ENCODE measurements at places on chromosomes 3 and 15.

GRCh38 chr3:149646181-149646766 lies 11.6 kb downstream of the WWTR1 start:
- no peaks in the 10 kb centered on the region for H3K27me3 ChIP-seq
- no peak overlapping the region for H3K4me3 ChIP-seq
- H3K27ac ChIP-seq: no peak overlapping the region
- no peak for DNase-seq

GRCh38 chr15:74222240-74223119 lies 13.6 kb upstream of the CCDC33 start:
- H3K27me3 ChIP-seq: no peaks in the 10 kb centered on the region
- DNase-seq: no peak

- no peaks in the 10 kb centered on the region for H3K27me3 ChIP-seq
- DNase-seq: no peak
- no peak overlapping the region for H3K27ac ChIP-seq
- peaks cover 39% of the 10 kb centered on the region for H3K4me1 ChIP-seq
- no peaks in the 10 kb centered on the region for H3K36me3 ChIP-seq
These were observed 408.5 kb downstream of the ERC2 start for GRCh38 chr3:56059731-56060130.

GRCh38 chr15:52424856-52425431 lies 103.7 kb downstream of the MYO5A start:
- peaks cover 24% of the 10 kb centered on the region for H3K4me1 ChIP-seq
- H3K27me3 ChIP-seq: peaks cover 3% of the 10 kb centered on the region
- DNase-seq: no peak
- no peaks in the 10 kb centered on the region for H3K36me3 ChIP-seq
- H3K27ac ChIP-seq: no peak overlapping the region
- H3K4me3 ChIP-seq: no peak overlapping the region

- peaks cover 13% of the 10 kb centered on the region for H3K27me3 ChIP-seq
- peak overlapping the region; percentile 87 for H3K4me3 ChIP-seq
- peaks cover 63% of the 10 kb centered on the region for H3K4me1 ChIP-seq
- no peaks in the 10 kb centered on the region for H3K36me3 ChIP-seq
- peak; percentile 43 for DNase-seq
These were observed 801 bp downstream of the ARHGAP31 start for GRCh38 chr3:119294696-119295671.

DNA sequence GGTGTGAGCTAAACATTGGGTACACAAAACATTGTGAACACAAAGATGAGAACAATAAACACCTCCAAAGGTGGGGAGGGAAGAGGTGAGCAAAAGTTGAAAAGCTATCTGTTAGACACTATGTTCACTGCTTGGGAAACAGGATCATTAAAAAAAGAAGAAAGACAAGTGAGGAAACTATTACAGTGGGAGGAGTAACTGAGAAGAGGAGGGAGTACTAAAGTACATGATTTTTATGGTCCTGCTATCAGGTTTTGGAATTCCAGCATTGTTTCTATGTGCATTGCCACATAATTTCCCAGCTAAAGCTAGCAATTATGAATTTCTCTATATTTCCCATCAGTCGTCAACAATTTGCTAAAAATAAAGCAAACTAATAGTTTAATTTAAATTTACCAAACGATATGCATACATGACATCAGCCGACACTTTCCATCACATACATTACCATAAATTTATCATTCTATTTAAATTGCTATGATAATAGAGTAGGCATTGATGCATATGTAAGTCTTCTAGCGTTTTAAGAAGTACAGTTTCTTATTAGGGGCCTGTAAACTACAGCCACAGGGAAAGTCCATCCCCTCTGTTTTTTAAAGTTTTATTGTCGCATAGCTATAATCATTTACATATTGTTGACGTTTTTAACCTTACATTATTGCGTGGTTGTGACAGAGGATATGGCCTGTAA lies 221.8 kb downstream of the CHL1 start:
- no peaks in the 10 kb centered on the region for H3K4me1 ChIP-seq
- H3K36me3 ChIP-seq: no peaks in the 10 kb centered on the region

GRCh38 chr3:122946185-122946584 lies 81.4 kb downstream of the SEMA5B start:
- H3K27ac ChIP-seq: no peak overlapping the region
- H3K4me3 ChIP-seq: no peak overlapping the region
- peaks cover 8% of the 10 kb centered on the region for H3K27me3 ChIP-seq
- DNase-seq: no peak
- no peaks in the 10 kb centered on the region for H3K36me3 ChIP-seq
- peaks cover 23% of the 10 kb centered on the region for H3K4me1 ChIP-seq

- peaks cover 23% of the 10 kb centered on the region for H3K4me1 ChIP-seq
- H3K36me3 ChIP-seq: peaks cover 27% of the 10 kb centered on the region
- DNase-seq: no peak
- no peaks in the 10 kb centered on the region for H3K27me3 ChIP-seq
- H3K4me3 ChIP-seq: no peak overlapping the region
- peak overlapping the region; percentile 81 for H3K27ac ChIP-seq
These were observed 48.1 kb downstream of the PTPN9 start for GRCh38 chr15:75531041-75531450.

DNA sequence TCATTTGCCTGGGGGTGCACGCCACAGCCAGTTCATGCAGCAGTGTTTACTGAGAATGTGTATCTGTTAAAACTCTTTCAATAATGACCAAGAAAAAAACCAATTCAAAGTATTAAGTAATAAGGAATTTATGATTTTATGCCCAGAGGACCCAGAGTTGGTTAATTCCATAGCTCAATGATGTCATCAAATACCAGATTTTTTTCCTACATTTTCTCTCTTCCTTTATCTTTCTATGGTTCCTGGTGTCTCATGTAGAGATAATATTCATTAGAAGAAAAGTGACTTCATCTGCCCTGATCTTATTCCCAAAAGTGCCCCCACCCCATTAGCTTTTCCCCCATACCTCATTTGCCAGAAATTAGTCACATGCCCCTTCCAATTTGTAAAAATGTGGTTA lies 44.6 kb upstream of the LMCD1 start:
- peaks cover 6% of the 10 kb centered on the region for H3K27me3 ChIP-seq
- no peak overlapping the region for H3K4me3 ChIP-seq
- H3K27ac ChIP-seq: no peak overlapping the region

DNA sequence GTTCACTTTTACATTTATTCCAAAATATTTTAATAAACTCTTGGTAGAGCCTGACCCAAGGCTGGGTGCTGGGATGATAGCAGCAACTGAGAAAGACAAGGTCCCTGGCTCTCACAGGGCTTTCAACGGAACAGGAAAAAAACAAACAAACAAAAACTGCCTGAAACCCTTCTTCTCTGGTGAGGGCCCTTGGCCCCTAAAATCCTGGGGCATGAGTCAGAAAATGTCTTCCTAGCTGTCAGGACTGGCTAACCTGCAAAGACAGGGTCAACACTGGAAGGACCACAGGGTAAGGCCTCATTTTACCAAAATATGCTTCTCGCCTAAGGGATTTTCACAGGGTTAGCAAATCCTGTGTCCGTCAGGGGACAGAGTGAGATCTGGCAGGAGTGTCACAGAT lies 45.7 kb upstream of the WNT5A start:
- H3K4me1 ChIP-seq: peaks cover 66% of the 10 kb centered on the region
- no peak overlapping the region for H3K4me3 ChIP-seq
- peaks cover 5% of the 10 kb centered on the region for H3K27me3 ChIP-seq
- no peak overlapping the region for H3K27ac ChIP-seq

DNA sequence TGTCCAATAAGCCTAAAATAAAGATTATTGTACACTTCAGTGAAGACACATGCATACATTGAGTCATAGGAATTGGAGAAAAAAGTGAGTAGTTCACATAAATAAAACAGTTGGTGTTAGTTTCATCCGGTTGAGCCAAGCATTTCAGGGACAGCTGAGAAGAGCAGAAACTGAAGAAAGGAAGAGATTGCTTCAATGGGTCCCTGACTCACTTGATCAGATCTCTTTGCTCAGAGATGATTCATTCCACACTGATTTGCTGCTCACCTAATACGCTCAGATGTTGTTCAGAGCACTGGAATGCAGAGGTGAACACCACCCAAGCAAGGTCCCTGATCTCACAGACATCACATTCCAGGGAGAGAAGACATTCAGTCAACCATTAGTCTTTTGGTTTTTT lies 93.7 kb downstream of the RAD18 start:
- H3K36me3 ChIP-seq: no peaks in the 10 kb centered on the region
- peak overlapping the region; percentile 62 for H3K27ac ChIP-seq
- no peak for DNase-seq
- no peaks in the 10 kb centered on the region for H3K27me3 ChIP-seq
- no peak overlapping the region for H3K4me3 ChIP-seq

GRCh38 chr3:11583638-11584046 lies 60.1 kb downstream of the VGLL4 start:
- peak overlapping the region; percentile 89 for H3K27ac ChIP-seq
- H3K4me3 ChIP-seq: peak overlapping the region; percentile 2
- no peak for DNase-seq
- H3K36me3 ChIP-seq: peaks cover 62% of the 10 kb centered on the region
- H3K4me1 ChIP-seq: peaks cover 84% of the 10 kb centered on the region

- peaks cover 4% of the 10 kb centered on the region for H3K4me1 ChIP-seq
- H3K27me3 ChIP-seq: peaks cover 12% of the 10 kb centered on the region
- H3K36me3 ChIP-seq: no peaks in the 10 kb centered on the region
- no peak for DNase-seq
These were observed 21.6 kb downstream of the SPTSSB start for GRCh38 chr3:161349529-161350312.

DNA sequence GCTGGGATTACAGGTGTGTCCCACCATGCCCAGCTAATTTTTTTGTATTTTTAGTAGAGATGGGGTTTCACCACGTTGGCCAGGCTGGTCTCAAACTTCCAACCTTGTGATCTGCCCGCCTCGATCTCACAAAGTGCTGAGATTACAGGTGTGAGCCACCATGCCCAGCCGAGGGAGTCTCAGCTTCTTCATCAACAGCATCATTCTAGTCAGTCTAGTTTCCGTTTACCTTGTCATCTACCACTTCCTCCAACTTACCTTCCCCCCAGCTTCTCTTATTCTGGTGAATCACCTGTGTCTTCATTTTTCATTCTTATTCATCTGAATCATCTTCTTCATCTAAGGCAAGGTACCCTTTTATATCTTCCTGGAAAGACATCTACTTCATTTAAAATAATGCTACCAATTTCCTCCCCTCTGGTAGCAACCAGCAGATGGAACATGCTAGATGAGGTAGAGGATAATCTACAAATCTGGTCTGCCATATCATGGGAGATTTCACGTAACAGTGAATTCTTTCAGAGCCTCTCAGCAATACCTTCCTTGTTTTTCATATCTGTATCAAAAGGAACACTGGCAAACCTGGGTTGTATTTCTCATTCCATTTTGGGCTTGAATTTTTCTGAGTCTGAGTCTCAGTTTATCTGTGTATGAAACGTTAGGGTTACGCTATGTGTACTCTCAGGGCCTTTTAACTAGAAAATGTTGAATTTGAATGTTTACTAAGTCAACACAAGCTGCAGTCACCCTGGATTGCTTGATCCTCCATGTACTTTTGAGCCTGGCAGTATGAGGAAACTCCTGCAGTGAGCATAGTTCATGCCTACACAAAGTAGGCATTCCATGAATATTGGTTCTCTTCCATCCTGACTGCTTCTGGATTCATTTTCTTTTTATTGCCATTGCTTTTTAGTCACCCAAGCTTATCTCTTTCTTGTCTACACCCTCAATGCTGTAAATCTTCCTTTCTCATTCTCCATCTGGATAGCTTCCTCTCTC lies 16.8 kb downstream of the LPP start:
- H3K4me3 ChIP-seq: no peak overlapping the region
- peaks cover 25% of the 10 kb centered on the region for H3K36me3 ChIP-seq
- H3K27me3 ChIP-seq: no peaks in the 10 kb centered on the region
- peaks cover 47% of the 10 kb centered on the region for H3K4me1 ChIP-seq

DNA sequence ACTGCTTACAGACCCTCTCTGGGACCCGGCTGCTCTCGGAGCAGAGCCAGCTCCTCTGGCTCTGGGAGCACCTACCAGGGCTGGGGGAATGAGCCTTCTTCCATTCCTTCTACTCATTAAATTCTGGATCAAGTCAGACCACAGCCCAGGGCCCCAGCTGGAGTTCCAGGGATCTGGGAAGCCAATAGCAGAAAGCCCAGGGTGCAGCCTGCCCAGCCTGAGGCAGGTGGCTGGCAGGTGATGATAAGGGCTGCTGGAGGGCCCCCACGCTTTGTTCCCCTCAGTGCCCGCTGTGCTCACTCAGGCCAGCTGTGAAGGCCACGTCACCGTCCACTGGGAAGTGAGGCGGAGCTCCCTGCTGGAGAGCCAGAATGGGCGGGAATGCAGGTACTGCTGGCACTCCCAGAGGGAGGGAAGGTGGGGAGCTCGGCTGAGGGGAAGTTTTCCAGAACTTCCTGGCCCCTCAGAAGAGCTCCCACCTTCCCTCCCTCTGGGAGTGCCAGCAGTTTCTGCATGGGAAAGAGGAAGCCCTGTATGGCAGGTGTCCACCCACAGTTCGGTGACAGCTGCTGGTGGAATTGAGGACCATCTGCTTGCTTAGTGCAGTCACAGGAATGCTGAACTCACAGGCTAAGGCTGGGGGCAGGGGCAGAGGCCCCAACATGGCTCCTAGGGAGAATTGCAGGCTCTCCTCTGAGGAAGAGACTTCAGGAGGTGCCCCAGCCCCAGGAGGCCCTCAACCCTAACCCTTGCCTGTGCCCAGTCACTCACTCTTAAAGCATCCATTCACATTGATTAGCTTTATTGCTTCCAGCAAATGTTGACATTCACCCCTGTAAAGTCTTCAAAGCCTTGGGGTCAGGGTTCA lies 12.6 kb upstream of the RTP3 start:
- H3K4me1 ChIP-seq: peaks cover 25% of the 10 kb centered on the region
- H3K27ac ChIP-seq: no peak overlapping the region
- peaks cover 24% of the 10 kb centered on the region for H3K27me3 ChIP-seq
- no peak overlapping the region for H3K4me3 ChIP-seq
- no peaks in the 10 kb centered on the region for H3K36me3 ChIP-seq

DNA sequence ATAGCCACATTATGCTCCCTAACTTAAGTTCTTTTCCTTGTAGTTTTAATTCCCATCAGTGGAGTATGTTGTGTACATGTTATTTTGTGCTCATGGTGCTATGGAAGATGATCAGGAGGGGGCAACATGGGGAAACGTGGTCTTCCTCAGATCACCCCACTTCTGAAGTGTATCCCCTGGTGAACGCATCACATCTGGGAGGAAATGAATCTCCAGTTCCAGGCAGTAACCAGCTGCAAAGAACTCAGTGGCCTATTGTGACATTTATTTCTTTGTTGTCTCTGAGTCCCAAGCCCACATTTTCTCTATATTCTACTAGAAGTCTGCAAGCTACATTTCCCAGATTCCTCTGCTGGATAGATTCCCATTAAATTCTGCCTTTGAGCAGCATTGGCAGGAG lies 217.0 kb downstream of the SATB1 start:
- no peak for DNase-seq
- no peak overlapping the region for H3K4me3 ChIP-seq
- no peaks in the 10 kb centered on the region for H3K36me3 ChIP-seq
- H3K4me1 ChIP-seq: no peaks in the 10 kb centered on the region
- peaks cover 7% of the 10 kb centered on the region for H3K27me3 ChIP-seq
